Hepatocyte (in vitro differentiated cells): ENCODE measurements at places on chromosomes 11 and 22. TPM values are rescaled to one million over a fixed set of nuclear protein-coding genes. Genes with fewer than 3 reads are reported as not detected.
A peak's percentile ranks its signal among the peaks of the same experiment; 100 is the strongest.

The XKR3 gene
- 0.33 TPM in 1 of 2 replicates, not detected in the other for total RNA-seq

DNA sequence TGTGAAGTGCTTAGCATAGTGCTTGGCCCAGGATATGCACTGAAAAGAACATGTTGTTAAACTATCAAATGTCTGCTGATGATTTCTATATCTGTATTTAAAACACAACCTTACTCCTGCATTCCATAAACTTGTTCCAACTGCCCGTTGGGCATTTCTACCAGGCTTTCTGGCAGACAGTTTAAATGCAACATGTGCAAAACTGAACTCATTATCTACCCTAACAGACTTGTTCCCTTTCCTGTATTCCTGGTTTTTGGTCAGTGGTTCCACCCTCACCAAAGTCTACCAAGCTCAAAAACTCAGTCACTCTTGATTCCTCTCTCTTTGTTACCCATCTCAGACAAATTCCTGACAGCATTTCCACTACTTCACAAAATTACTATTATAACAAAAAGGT is 6.5 kb upstream of the RAB38 start:
- no peak for DNase-seq

The F2 gene
- 79.7 and 85.9 TPM in 2 replicates for total RNA-seq

GRCh38 chr11:36304351-36304750 is 8.3 kb downstream of the PRR5L start:
- no peak for DNase-seq

The C22orf31 gene
- not detected in 2 replicates for total RNA-seq

DNA sequence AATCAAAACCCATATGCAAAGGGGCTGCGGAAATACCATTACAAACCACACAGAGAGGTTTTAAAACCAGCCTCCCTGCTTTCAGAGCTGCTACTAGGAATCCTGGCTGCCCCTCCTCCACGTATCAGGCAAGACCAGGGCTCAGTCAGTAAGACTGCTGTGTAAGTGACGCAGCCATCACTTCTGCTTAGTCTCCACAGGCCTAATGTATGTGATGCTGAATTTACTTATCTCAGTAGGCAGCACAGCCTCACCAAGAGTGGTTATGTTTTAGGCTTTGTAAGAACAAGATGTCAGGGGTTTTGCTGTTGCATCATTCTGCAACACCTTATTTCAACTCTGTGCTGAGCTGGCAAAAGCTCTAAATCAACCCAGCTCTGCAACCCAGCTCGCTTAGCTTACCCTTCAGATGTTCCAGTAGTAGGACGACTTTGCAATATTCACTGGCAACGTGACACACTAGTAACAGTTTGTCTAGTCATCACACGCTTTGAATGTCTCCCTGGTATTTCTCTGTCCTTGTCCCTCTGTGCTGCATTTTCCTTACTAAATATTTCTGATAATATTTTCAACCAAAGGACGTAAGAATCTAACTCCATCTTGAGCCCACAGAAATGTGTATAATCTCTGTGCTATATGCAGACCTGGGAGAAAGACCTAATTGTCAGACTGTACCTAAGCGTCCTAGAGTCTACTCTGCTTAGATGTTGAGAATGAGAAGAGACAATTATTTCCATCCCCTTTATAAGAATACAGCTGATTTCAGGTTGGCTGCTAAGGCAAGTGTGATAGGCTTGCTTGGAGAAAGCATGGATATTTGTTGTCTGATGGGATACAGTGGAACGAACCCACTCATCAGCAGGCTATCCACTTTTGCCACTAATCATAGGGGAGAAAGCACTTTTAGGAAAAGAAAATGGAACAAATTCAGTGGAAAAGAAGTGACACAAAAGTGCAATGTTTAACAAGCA is 72.2 kb downstream of the LARGE2 start:
- DNase-seq, result peak; percentile 66

DNA sequence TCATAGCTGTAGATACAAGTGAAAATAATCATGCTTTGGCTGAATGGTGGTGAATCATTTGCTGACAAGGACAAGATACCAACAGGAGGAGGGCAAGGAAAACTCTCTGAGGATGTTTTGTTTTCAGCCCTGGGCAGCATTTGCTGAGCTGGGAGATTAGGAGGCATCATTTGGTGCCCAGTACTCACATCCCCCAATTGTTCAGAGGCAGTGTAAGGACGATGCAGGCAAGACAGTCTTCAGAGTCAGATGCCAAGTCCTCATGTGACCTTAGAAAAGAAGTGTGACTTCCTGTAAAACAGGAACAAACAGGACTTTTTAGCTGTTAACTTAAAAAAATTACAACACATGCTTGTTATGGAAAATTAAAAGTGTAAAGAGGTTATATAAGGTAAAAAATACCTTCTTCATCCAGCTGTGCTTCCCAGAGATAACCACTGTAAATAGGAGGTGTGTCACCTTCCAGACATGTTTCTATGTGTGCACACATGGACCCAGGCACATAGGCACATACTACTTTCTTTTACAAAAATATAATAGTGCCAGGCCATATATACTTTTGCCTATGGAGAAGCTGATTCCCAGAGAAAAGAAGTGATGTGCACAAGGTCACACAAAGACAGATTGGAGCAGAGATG is 18.0 kb downstream of the CNTF start:
- DNase-seq, result no peak

DNA sequence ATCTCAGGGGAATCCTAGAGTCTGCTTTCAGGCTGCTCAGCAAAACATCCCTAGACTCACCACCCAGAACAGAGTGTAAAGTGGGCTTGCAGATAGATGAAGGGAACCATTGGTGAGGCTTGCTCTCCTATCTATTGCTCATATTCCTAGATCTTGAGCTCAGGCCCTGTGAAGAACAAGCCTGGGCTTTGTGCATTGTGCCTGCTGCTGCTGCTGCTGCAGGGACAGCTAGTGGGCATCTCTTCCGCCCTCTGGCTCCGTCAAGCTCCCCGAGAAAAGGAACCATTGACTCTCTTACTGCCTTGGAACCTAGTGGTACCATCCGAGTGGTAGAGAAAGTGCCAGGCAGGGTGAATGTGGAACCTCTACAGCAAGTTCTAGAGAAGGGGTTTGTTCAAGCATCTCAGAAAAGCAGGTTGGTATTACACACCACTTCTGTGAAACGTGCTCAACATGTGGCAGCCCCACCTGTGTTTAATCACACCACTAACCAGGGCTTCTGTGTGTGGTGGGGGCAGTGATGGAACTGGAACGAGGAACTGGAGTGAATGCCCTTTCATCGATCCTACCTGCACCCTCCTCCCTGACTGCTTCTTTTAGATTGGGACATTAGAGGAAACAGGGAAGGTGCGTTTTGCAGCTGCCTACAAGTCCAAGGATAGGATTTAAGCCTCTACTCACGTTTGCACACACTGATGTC is 4.4 kb downstream of the BACE1-AS start:
- no peak for DNase-seq

DNA sequence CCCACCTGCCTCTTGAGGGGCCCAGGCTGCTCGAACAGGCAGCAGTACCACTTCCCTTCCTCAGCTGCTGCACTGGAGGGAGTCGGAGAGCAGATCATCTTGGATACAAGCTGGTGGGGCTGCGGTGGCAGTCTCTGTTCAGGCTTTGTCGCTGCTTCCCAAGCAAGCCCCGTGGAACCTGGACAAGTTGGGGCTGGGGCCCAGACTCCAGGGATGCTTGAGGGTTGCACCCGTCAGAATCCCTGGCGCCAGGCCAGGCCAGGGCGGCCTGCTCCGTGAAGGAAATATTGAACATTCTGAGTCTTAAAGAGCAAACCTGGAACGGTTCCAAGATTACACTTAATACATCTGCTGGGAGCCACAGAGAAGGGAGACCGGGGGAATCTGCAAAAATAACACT is 310.1 kb upstream of the SORL1-AS1 start:
- peak; percentile 58 for DNase-seq

The INPP5J gene
- total RNA-seq, result 3.4 and 3.5 TPM in 2 replicates

DNA sequence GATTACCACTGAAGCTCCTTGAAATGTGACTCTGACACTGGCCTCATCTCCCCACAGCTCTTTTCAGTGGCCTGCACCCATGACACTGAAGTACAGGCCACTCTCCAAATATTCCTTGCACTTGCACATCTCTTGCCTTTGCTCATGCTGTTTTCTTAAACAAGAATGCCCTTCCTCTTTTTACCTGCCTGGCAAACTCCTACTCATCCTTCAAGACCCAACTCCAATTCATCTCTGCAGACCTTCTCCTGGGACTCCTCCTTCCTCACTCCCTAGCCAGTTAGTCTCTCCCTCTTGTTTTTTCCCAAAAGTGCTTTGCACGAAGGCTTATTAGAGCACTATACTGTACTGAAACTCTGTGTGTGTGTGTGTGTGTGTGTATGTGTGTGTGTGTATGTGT is 2.6 kb downstream of the KCNE3 start:
- DNase-seq, result no peak

DNA sequence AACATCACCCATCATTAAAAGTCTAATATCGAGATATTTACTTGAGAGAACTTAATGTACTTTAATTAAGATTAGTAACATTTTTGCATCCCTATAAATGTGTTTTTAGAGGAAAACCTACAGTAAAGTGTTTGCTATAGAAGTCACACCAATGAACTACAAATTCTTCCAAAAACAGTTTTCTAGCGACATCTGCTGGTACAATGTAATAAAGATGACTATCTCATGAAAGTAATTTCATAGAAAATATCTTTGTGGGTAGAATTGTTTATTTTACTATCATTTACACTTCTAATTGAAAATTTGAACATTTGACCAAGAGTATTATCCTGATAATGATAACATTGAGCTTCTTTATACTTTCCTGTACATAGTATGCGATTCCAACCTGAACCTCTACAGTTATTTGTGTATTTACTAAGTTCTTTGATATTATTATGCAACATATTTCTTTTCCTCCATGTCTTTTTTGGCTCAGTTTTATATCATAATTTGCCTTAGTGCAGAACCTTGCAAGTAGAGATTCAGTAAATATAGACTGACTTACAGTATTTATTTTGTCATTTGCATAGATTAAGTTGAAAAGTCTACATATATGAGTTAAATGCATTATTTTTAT is 252.7 kb downstream of the TMEM135 start:
- peak; percentile 77 for DNase-seq

DNA sequence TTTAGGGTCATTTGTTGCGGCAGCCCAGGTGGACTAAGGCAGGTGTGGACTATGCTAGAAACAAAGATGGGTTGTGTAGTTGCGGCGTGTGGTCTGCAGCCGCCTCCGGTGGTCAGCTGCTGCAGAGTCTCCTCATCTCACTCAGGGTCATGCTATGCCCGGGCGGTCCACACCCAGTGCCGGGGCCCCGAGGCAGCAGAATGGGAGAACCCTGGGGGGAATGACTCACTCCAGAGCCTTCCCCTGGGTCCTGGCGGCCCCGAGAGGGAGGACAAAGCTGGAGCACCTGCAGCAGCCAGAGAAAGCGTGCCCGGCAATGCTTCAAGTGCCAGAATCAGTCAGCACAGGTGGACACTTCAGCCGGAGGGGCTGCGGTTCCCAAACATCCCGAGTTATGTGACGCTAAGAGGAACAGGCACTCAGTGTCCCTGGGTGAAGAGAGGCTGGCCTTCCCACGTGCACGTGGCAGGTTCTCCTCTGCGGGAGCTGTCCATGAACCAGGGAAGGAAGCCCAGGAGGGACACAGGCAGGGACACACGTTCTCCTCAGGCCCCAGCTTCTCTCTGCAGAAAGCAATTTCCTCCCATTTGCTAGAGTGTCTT is 289.6 kb upstream of the B3GAT1 start:
- no peak for DNase-seq

The OR10V1 gene
- total RNA-seq, result not detected in 2 replicates

DNA sequence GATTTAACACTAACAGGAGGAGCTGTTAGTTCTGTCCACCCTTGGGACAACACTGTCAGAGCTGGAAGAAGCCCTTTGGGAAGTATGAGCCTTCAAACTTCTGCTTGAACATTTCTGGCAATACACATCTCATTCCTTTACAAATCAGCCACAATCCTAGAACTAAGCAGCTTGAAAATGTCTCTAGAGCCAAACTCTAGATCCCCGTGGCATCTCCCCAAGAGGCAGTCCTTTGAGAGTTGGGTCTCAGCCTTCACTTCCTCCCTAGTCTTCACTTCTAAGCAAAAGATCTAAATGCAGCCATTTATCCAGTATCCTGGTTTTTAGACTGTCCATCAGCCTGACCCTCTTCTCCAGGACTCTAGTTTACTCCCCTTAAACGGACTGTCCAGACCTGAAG is 26.9 kb downstream of the ARFGAP2 start:
- no peak for DNase-seq

DNA sequence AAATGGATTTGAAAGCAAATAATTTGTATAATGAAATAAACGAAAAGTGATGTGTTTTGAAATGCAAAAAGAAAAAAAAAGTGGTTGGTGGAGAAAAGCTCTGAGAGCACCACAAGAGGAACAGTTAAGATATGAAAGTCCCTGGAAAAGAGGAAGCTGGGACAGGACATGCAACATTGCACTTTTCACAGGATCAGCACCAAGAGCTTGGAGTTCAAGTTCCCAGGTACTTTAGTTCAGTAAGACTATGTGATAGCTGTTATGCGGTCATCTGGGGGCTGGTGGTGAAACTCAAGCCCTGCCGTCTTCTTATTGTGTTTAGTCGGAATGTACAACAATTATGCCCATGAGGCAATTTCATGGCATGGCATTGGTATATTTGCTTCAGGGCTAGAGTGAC is 17.1 kb upstream of the MS4A4A start:
- DNase-seq, result no peak

The TSPO gene
- total RNA-seq, result 61.8 and 65.3 TPM in 2 replicates

GRCh38 chr11:40178470-40178869 is 1281.0 kb downstream of the LRRC4C start:
- DNase-seq, result no peak

The GPR83 gene
- total RNA-seq, result 0.08 TPM in 1 of 2 replicates, not detected in the other

DNA sequence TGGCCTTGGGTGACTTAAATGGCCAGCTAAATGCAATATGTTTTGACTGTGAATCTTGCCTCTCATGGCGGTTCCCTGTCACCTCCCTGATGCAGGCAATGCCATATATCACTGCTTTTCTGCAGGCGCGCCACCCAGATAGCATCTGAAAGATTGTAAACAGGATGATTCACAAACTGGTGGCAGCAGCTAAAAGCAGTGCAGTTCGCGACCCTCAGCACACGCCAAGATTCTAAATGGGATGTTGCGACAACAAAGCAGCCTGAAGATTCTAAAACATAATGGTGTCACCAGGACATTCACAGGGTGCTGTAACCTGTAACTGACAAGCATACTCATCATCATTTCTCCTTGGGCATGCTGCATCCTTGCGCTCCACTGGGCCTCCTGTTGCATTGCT is 440.4 kb upstream of the CADM1 start:
- DNase-seq, result no peak

The SMC1B gene
- total RNA-seq, result not detected in 2 replicates

The APLNR gene
- 0.48 and 1.9 TPM in 2 replicates for total RNA-seq
